ENCODE measurements at places on chromosomes 16 and 17. TPM values are rescaled to one million over a fixed set of nuclear protein-coding genes. Genes with fewer than 3 reads are reported as not detected.

GRCh38 chr16:54647725-54648221 lies 282.9 kb upstream of the IRX5 start:
- DNase-seq = no peak

TSPAN10 gene
- 1.1 TPM for total RNA-seq

DNA sequence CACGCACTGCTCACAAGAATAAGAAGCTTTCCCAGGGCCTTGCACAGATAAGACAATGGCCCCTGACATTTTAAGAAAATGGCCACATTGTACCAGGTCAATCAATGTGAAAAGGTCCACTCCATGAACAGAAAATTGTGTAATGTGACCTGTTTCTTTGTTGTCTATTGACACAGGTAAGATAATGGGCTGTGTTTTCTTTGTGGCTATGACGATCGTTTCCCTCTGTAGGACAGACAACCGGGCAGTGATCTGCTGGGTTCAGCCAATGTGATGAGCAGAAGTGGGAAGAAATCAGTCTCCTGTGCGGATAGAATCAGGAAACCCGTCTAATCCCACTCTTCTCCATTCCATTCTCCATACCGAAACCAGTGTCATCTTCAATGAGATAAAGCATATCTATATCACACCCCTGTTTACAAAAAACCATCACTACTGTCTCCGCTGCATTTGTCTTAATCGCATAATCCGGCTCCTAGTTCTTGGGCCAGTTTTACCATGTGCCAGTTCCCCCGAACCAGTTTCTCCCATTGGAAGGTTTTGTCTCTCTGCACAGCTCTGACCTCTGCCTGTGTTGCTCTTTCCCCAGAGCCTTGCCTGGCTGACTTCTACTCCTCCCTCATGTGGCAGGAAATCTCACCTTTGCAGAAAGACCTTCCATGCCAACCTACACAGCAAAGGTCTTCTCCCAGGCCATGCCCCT lies 66.9 kb upstream of the ATF7IP2 start:
- no peak for DNase-seq

- DNase-seq = no peak
Measured at GRCh38 chr16:57186872-57187854, 1.0 kb downstream of the RSPRY1 start.

GRCh38 chr17:50331085-50331791 lies 14.7 kb upstream of the XYLT2 start:
- DNase-seq = no peak

LASP1 gene
- 158 TPM for total RNA-seq

- no peak for DNase-seq
Measured at GRCh38 chr17:18959071-18959844, 7.3 kb downstream of the SLC5A10 start.

- DNase-seq = no peak
Measured at GRCh38 chr17:28958820-28959455, 7.6 kb upstream of the PHF12 start.

DNA sequence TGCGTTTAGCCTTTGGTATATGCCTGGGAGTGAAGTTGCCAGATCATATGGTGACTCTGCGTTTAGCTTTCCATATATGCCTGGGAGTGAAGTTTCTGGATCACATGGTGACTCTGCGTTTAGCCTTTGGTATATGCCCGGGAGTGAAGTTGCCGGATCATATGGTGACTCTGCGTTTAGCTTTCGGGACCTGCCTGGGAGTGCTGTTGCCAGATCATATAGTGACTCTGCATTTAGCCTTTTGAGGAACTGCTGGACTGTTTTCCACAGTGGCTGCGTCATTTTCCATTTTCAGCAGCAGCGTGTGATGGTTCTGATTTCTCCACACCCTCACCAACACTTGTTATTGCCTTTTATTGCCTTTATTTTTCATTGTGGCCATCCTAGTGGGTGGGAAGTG lies 73.0 kb downstream of the OR1D5 start:
- no peak for DNase-seq

ODAD4 gene
- 5.4 TPM for total RNA-seq

DNA sequence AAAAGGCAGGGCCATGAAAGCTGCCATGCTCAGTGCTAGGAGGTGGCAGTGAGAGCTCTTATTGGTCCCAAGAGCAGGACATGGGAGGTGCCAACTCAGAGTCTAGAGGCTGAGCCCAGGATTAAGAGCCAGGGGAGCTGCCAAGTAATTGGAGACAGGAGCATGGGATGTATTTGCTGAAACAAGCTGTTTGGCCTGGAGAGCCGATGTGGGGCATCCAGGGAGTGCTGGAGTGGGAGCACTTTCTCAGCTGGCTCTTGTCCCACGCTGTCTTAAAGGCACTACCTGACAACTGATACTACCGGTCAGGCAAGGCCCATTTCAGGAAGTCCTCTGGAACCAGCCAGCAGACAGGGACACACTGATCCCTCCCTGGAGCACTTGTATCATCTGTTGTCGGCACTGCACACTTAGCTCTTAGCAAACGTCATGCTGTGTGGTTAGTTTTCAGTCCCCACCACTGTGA lies 19.3 kb downstream of the ANKFN1 start:
- peak; percentile 66 for DNase-seq

- DNase-seq = no peak
Measured at GRCh38 chr16:16108759-16109158, 114.5 kb downstream of the ABCC6 start.

CACNA1H gene
- 8.4 TPM for total RNA-seq

HAS3 gene
- total RNA-seq = 12.6 TPM

GRCh38 chr17:51231999-51232398 lies 27.9 kb downstream of the MBTD1 start:
- DNase-seq = no peak

CANT1 gene
- total RNA-seq = 54.4 TPM

DNA sequence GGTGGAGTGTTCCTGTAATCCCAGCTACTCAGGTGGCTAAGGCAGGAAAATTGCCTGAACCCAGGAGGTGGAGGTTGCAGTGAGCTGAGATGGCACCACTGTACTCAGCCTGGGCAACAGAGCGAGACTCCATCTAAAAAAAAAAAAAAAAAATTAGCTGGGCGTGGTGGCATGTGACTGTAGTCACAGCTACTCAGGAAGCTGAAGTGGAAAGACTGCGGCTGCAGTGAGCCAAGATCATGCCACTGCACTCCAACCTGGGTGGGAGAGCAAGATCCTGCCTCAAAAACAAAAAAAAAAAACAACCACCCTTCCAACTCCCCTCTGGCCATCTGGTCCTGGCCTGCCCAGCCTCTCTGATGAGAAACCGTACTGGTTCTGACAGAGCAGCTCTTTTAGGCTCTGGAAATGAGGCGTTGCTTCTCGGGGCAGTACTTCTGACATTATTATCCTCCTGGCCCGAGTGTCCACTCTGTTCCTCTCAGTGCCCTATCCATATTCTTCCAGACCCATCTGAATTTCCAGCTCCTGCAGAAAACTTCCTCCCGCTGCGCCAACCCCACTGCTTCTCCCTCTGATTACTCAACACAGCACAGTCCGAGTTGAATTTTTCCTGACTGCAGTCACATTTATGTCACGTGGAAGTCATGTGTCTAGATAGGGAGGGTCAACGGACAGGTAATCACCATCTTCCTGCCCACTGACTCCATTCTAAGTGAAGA lies 13.3 kb downstream of the GGA2 start:
- DNase-seq = no peak

Measured in lower lobe of right lung (tissue), 2 donors.